ENCODE measurements at places on chromosomes 1 and 21.
A peak's percentile ranks its signal among the peaks of the same experiment; 100 is the strongest.

- DNase-seq = no peak
Observed at GRCh38 chr21:45543710-45544448, 1.6 kb upstream of the SLC19A1 start.

DNA sequence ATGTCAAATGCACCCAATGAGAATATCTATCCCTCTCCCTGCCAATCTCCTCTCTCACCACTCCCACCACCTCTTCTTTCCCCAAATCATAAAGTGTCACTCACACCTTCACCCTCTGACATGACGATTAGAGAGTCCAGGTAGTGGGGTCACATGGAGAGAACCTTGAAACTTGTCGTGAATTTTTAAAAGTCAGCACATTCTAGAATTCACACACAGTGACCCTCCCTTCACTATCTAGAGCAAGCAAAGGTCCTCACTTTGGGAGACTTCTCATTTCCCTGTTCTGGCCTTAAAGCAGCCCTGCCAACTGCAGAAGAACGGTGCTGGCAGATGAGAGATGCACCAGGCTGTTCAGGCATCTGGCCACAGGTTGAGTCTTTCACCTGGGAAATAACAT is 61.9 kb downstream of the CD34 start:
- no peak for DNase-seq

- DNase-seq = no peak
Observed at GRCh38 chr1:248853663-248854375, 5.1 kb downstream of the ZNF692 start.

GRCh38 chr1:66168467-66168887 is 365.5 kb upstream of the SGIP1 start:
- DNase-seq = no peak

DNA sequence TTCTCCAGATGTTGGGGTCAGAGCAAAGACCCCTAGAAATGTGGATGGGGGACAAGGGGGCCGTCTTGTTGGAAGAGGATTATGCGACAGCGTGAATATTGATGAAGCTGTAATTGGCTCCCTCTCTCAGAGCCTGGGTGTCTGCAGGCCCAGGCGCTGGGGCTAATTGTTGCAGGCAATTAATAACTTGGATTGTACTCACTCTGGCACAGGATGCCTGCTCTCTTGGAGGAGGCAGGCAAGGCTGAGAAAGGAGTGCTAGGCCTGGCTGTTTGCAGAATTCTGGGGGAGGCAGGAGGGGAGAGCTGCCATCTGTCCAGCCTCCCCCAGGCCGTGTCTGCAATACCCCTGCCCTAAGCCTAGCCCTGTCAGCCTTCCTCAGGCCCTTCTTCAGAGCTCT is 4.1 kb upstream of the DISP3 start:
- DNase-seq = no peak

DNA sequence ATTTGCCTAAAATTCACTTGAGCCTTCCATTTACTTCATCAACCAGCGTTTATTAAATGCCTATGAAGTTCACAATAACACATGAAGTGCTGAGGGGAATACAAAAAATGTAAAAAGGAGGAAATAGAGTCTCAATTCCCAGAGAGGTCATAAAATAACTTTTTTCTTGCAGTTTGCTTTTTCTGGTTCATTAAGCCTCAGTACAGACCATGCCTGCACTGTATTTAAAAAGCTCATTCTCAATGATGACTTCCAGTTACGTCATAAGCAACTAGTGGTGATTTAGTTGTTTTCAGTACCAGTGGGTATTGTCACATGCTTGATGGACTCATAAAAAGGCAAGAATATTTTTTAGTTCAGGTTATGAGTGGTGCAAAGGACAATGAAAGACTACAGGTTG is 160.1 kb upstream of the UBE2U start:
- no peak for DNase-seq

GRCh38 chr1:176111835-176112234 is 95.3 kb downstream of the COP1 start:
- DNase-seq = no peak

DNA sequence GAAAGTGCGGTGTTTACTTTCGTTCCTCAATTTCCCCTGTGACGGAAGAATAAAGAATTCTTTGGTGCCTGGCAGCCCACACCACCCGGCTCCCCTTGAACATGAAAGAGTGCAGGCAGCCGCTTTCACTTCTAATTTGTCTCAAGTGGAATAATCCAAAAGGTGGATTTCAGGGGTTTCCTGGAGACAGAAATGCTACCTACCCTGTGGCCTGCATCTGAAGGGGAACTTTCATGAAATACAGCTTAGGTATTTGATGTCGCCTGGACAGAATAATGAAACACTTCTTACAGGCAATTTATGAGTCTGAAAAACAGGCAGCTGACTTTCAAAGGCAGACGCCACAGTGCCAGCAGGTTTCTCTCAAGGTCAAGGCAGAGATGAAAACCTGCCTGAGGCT is 169.5 kb upstream of the USP24 start:
- DNase-seq = peak; percentile 65

- no peak for DNase-seq
Observed at GRCh38 chr1:68889471-68889870, 392.6 kb upstream of the DEPDC1 start.

- DNase-seq = no peak
Observed at GRCh38 chr1:231990388-231990787, 363.8 kb downstream of the DISC1 start.

- no peak for DNase-seq
Observed at GRCh38 chr1:229570891-229571516, 12.5 kb upstream of the ABCB10 start.

DNA sequence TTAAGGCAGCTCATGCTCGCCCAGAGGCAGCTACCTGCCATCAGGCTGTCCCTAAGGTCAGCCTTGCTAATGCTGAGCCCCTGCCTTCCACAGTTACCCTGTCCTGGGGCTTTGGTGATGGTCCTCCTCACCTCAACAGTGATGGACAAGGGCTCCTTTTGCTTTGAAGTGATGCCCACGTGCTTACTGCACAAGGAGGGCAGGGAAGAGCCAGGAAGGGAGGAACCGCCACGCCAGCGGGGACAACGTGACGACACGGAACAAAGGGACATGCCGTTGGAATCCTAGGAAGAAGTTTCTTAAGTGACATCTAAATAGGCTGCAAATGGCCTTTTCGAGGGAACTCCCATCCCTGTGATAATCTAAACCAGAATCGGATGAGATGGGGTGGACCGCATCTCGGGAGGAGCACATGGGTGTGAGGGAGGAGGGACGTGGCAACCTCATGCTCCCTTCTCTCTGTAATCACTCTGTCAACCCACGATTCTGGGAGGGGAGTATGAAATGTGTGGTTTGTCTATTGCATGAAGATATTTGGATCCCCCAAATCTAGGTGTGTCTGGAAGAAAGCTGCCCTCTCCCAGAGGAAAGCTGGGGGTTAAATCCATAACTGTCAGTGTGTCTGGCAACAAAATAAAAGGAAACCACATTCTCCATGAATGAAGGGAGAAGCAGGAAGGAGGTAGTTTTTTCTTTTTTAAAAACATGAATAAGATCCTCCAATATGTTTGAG is 110.9 kb upstream of the IRF2BP2 start:
- DNase-seq = no peak

DNA sequence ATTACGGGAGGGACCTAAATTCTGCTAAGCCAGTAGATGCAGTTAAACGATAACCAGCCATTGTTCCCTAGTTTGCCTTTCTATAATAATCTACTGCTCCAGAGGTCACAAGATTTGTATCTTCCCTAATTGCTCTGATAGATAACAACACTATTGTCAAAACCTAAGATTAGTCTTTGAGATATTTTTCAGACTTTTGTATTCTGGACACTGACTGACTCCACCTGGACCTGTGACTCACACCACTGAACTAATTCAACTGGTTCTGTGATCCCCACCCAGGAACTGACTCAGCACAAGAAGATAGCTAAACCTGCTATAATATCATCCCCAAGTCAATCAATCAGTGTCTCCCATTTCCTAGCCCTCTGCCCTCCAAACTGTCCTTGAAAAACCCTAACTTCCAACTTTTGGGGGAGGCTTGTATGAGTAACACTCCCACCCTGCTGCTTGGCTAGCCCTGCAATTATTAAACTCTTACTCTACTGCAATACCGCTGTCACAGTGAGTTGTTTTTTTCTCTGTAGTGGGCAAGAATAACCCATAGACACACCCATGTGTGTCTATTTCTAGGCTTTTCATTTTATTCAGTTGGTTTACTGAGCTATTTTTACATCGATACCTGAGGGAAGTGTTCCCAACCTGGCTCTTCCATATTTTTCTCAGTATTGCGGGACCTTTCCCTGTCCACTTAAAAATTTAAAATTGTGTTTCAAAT is 11.2 kb downstream of the KIFAP3 start:
- no peak for DNase-seq

- no peak for DNase-seq
Observed at GRCh38 chr1:30786264-30786991, 28.9 kb upstream of the LAPTM5 start.

- no peak for DNase-seq
Observed at GRCh38 chr1:188620236-188620635, 1791.5 kb downstream of the PLA2G4A start.

DNA sequence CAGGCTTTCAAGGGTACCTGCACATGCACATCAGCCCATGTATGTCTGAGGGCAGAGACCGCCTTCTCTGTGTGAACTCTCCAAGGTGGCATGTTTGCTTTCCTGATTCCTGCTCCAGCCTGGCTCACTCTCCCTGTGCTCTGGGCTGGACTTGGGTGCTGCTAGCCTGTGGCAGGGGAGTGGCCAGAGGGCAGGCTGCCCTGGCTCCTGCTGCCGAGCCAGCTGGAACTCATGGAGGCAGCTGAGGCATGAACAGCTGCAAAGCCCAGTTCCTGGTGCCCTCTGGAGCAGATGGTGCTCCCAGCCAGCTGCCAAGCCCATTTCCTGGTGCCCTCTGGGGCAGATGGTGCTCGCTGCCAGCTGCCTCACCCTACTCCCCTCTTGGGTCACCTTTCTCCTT is 7.6 kb downstream of the UBL4B start:
- DNase-seq = no peak

DNA sequence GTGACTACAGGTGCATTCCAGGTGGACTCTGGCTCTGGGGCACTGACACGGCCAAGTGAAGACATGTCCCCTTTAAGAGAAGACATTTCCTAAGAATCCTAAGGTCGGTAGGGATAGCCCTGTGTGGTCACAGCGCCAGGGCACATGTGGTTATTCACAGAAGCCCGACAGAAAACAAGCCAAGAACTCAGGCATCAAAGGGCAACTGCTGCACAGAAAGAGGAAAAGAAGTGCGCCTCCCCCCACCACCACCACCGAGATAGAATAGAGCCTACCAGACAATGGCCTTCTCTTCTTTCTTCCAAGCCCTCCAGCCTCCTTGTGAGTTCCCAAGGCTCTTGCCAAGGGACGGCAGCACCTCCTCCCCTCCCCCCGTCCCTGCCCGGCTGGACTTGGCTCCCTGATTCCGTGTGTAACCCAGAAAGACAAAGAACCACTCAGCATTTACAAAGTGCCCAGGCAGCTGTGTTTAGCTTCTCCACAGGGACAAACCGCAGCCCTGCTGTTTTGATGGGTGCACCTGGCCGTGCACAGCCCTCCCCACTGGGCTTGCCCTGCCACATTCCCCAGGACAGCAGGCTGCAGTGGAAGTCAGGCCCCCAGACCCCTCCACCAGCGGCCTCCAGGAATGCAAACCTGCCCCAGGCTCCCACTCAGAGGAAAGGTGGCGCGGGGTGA is 30.2 kb downstream of the TMPRSS2 start:
- peak; percentile 67 for DNase-seq

- no peak for DNase-seq
Observed at GRCh38 chr1:15110867-15111230, 42.7 kb upstream of the TMEM51 start.

- no peak for DNase-seq
Observed at GRCh38 chr1:10740123-10740522, 56.3 kb downstream of the CASZ1 start.

DNA sequence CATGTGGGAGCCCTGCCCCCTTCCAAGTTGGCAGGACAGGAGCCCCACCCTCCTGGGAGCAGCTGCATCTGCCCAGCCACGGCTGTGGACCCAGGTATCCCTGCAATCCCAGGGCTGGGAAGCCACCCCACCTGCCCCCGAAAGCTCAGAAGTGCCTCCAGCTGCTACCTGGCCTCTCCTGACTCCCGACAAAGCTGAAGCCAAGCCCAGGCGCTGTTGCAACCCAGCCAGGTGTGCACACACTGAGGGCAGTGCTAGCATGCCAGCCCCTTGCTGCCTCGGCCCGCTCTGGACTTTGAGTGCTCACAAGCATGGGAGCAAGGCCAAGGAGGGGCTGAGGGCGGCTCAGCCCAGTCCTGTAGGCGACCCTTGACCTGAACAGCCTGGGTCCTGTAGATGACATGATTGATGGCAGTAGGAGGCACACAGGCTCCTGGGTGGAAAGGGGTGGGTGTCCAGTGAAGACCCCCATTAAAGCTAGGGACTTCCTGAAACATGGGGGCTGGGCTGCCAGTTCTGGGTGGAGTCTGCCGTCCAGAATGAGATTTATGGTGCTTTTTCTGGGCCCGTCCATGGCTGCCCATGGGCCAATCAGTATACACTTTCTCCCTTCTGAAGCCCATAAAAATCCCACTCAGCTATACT is 2.8 kb upstream of the SSU72 start:
- no peak for DNase-seq

DNA sequence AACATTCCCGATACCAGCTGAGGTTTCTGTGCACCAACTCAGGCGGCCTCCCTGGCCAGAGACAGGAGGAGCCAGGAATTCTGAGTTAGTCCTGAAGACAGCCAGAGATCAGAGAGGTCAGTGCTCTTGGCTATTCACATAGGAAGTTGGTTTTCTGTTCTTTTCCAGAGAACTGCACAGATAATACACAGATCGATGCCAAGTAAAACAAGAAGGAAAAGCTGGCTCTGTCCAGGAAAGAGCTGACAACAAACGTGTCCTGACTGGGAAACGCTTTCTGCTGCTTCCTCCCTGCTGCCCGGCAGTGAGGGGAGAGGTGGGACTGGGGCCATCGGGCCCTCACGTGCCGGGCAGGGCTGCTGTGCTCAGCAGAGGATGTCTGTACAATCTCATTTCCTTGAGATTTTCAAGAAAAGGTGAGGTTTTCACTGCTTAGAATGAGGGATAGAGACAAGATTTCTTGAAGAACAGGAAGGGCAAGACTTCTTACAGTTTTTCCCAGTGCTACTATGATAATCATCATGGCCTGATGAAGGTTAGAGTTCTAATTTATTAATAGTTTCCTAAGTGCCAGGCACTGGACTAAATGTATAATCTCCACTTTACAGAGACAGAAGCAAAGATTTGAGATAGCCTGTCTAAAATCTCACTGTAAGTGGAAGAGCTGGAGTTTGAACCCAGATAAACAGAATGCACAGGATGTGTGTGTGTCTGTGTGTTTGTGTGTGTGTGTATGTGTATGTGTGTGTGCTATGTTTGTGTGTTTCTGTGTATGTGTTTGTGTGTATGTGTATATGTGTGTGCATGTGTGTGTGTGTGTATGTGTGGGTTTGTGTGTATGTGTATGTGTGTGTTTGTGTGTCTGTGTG is 211.0 kb upstream of the RAB4A start:
- DNase-seq = no peak

Data from DMS79 treated with DMSO at 0.1 percent for 48 hours (cell line).